ENCODE measurements at places on chromosomes 11 and 22.

GRCh38 chr22:45817745-45818423 is 146.2 kb downstream of the ATXN10 start:
- peak; percentile 29 for DNase-seq

- DNase-seq, result no peak
These were observed 281.7 kb downstream of the NXPE2 start for GRCh38 chr11:114959953-114960505.

DNA sequence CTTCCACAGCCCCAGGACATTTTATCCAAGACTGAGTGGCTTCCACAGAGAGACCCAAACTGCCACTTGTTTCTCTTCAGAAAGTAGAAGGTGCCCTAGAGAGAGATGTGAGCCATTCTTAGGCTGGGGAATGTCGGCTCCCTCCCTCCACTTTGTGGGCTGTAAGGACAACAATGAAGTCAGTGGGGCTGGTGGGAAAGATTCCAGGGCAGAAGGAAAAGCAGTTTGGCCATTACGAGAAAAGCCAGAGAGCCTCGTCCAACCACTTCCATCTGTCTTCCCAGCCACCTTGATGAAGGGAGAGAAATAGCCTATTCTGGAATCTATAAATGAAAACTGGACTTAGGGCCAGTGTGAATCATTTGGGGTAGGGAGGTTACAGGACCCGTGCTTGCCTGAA is 382.5 kb downstream of the NXPE2 start:
- no peak for DNase-seq

- no peak for DNase-seq
These were observed 8.2 kb upstream of the HSPA8 start for GRCh38 chr11:123069908-123070821.
